ENCODE measurements at places on chromosomes 3 and 15. TPM values are rescaled to one million over a fixed set of nuclear protein-coding genes. Genes with fewer than 3 reads are reported as not detected.

GRCh38 chr15:65979316-65979715, 110.0 kb downstream of the RAB11A start:
- no peak for DNase-seq

- no peak for DNase-seq
These were observed 15.0 kb upstream of the ZBED2 start for GRCh38 chr3:111610189-111610588.

GRCh38 chr3:78872195-78872594, 895.6 kb downstream of the ROBO1 start:
- DNase-seq, result no peak

DNA sequence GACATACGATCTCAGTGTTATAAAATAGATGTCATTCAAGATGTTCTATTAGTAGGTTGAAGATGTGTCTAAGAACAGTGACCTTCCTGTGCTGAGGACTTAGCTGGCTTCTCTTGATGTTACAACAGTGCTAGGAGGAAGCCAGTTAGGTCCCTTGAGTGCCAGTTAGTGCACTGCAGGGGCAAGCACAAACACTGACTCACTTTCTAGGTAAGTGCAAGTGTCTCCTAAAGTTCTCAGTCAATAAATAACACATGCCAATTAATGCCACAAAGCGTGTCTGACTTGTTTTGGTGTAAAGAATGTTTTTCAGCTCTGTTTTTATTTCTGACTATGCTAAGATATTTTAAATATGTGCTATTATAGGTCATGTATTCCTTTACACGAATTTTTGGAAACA, 211.8 kb downstream of the NAALADL2 start:
- no peak for DNase-seq

- DNase-seq, result no peak
These were observed 26.7 kb downstream of the CGNL1 start for GRCh38 chr15:57403017-57403416.

GRCh38 chr15:57308170-57308545, 68.1 kb upstream of the CGNL1 start:
- peak; percentile 10 for DNase-seq

GRCh38 chr15:37926136-37926535, 8.3 kb upstream of the TMCO5A start:
- DNase-seq, result no peak

GRCh38 chr3:60182697-60183096, 1068.6 kb downstream of the FHIT start:
- no peak for DNase-seq

The CAPN3 gene
- total RNA-seq, result 5.4 TPM

The DUOXA2 gene
- not detected for total RNA-seq

The NPAP1 gene
- 0.28 TPM for total RNA-seq

The ILDR1 gene
- total RNA-seq, result not detected
